Hindlimb muscle (tissue), 1 donor: ENCODE measurements at places on chromosomes 4 and X.

DNA sequence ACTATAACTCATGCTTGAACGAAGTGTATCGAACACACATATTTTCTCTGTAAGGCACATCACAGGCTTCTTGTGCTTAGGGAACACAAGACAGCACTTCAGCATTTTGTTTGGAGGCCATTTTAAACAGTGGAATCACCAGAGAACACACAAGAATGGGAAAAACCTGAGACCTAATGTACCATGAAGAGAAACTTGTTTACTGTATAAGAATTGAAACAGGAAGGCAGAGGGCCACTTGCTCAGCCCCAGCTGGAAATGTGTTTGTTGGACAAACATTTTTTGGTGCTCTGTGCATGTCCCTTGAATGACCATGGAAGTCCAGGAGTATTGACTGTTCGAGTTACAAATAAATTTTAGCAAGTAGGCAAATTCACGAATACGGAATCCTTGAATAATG is 47.5 kb downstream of the RAPGEF2 start:
- no peak for DNase-seq

- no peak for DNase-seq
Observed at GRCh38 chrX:96835660-96836289, 47.9 kb upstream of the RPA4 start.

GRCh38 chr4:2928242-2929176 is 34.7 kb downstream of the NOP14 start:
- DNase-seq, result no peak

DNA sequence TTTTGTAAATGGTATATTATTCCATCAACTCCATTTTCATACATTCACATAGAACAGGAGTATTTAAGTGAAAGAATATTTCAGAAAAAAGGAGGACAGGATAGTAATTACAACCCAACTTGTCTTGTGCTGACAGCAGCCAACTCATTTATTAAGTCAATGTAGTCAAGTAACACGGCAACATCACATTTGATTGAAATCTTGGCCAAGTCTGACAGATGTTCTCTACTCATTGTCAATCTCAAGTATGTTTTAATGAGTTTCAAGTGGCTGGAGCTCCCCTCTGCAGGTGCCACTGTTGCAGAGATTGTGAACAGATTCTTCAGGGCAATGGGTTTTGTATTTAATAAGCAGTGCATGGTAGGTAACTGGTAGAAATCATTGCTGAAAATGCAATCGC is 332.5 kb downstream of the C4orf33 start:
- no peak for DNase-seq

DNA sequence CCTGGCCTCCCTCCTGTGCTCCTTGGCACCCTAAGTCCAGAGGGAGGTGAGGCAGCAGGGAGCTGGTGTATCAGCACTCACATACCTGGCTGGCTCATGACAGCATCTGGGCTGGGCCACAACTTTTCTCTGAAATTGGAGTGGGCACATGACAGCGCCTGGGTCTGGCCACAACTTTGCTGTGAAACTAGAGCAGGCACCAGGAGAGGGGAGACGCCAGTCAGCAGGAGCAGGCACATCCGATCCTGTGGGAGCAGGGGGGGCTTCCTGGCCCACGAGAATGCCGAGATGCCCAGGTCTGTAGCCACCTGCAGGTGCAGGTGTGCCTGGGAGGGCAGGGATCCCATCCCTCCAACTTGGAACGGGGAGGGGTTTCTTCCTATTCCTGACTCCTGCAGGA is 69.7 kb upstream of the PPP3CA start:
- no peak for DNase-seq

DNA sequence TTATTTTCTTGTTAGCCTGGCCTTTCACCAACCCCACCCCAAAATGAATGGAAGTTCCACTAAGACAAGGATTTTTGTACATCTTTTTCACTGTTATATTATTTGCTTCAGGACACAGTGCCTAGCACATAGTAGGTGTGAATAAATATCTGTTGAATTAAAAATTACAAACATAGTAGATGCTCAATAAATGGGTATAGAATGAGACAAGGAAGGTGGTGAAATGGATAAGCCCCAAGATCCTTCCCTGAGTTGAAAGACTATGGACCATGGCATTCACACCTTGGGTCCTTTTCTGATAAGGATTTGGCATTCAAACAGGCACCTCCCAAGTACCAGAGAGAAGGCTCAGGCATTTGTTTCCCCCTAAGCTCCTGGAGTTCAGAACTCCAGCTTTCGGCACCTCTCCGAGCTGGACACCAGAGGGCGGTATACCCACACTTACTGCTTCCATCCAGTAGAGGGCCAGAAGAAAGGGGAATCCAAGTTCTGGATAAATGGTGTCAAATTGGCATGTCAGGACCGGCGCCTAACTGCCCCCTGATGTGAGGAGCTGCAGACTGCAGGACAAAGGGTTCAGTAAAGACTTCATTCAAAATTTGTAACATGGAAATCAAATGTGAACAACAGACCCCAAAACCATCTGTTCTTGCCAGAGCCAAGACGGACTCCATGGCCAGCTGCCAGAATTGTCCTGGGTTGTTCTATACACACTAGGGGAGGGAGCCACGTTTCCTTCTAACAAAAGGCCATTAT is 193.0 kb downstream of the GPC3 start:
- peak; percentile 65 for DNase-seq

GRCh38 chrX:109448282-109448938 is 33.5 kb downstream of the GUCY2F start:
- DNase-seq, result no peak

DNA sequence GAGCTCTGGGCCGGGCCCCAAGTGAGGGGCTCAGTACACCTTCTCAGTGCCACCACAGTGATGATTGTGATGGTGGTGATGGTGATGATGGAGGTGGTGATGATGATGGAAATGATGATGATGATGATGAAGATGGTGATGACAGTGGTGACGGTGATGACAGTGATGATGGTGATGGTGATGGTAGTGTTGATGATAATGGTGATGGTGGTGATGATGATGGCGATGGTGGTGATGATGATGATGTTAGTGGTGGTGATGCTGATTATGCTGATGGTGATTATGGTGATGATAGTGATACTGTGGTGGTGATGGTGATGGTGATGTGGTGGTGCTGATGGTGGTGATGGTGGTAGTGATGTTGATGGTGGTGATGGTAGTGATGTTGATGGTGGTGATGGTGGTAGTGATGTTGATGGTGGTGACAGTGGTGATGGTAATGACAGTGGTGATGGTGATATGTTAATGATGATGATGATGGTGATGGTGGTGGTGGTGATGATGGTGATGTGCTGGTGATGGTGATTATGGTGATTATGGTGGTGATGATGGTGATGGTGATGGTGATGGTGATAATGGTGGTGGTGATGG is 29.9 kb downstream of the HMX1 start:
- DNase-seq, result no peak

DNA sequence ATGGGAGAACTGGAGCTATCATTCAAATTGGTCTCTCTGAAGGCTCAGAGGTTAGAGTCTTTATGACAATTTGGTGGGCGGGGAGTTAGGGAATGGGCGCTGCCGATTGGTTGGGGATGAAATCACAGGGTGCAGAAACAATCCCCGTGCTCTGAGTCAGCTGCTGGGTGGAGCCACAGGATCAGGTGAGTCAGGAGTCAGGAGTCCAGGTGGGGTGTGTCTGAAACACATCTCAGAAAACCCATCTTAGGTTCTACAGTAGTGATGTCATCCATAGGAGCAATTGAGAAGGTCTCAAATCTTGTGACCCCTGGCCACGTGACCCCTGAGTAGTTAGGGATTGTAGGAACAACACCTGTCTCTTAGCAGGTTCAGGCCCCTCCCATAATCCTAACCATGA is 41.6 kb upstream of the TLR3 start:
- no peak for DNase-seq

DNA sequence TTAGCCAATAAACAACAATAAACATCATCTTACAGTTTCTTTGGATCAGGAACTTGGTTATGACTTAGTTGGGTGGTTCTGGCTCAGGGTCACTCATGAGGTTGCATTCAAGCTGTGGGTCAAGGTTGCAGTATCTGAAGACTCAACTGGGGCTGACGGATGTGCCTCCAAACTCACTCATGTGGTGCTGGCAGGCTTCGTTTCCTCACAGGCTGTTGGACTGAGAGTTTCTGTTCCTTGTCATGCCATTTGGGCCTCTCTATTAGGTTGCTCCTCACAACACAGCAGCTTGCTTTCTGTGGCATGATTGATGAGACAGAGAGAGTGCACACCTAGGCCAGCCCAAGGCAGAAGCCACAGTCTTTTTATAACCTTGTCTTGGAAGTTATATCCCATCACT is 20.7 kb downstream of the FRMPD3 start:
- DNase-seq, result no peak

GRCh38 chr4:116755051-116755450 is 330.3 kb downstream of the TRAM1L1 start:
- no peak for DNase-seq

GRCh38 chr4:81826335-81826734 is 354.6 kb upstream of the RASGEF1B start:
- no peak for DNase-seq

DNA sequence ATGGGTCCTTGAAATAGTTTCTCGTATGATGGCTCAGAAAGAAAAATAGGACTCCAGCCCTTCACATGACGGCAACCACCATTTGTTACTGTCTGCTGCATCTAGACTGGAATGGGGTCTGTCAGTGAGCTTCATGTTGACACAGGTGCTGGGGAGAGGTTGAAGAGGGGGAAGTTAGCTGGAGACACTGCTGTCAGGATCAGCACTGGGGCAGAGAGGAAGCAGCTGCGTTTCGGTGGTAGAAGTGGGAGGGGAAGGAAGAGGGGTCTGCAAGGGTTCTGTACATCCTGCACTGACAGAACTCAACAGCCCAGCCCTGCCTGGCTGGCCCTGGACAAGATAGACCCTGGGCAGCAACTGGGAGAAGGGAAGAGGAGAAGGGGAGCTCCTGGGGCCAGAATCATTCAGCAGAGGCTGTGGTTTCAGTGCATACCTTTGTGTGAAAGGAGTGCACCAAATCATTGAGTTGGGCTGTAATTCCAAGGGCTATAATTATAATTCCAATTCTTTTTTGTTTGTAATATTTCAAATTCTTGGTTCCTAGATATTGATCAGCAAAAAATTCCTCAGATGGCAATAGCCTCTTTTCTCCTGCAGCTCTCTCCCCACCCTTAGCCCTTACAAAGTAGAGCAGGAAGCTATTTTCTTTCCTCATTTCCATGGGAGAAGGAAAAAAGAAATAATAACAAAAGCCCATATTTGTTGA is 119.4 kb upstream of the C1GALT1C1 start:
- DNase-seq, result no peak

DNA sequence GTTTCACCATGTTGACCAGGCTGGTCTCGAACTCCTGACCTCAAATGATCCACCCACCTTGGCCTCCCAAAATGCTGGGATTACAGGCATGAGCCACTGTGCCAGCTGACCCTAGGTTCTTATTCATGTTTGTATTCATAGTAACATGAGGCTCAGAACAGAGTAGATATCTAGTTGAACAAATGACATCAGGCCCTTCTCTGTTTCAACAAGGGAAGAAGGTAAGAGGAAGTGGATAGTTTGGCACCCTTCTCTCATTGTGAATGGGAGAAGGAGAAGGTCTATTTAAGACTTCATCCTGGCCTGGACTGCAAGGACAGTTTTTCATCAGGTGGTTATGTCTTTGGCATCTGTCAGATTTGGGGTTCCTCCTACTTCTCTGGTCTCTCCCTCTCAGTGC is 13.8 kb downstream of the GJB1 start:
- no peak for DNase-seq

DNA sequence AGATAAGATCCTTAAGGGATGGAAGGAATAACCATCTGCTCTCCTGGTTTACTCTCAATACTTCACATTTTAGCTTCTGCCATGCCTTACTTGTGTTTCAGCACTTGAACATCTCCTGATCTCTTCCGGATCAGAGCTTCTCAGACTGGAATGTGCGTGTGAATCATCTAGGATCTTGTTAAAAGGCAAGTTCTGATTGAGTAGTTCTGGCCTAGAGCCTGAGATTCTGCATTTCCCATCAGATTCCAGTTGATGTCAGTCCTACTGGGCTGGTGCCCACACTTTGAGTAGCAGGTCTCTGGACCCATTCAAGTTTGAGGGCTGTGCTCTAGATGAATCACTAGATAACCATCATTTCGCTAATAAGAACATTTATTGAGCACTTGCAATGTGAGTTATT is 20.0 kb downstream of the NDP start:
- DNase-seq, result no peak

DNA sequence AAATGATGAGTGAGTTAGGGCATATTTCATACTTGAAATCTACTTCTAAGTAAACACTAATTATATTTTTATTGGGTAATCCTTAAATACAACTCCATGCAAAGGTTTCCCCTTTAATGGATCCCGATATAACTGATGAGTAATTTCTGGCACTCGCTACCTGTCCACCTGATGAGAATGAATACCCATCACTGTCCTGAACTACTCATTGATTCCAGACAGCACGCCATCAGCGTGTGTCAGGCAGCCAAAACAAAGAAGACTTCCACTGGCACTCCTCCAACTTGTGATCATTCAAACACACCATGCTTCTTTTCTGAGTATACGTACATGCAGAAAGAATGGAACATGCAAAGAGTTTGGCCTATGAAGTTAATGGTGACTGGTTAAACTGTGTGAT is 69.4 kb downstream of the HCCS start:
- DNase-seq, result no peak

DNA sequence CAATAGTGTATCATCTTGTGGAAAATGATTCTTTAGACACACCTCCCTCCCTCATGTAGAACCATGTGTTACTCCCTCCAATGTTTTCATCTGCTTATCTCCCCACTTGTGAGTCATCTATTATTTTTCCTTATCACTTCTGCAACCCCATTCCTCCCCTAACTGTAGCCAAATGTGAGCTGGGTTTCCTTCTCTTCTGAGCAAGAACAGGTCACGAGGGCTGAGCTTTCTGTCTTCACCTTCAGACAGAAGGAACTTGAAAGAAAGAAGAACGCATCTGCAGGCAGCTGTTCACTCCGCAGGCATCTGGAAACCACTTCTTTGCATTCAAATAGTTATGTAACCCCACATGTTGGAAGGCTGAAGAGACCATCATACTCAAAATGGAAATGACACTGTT is 1.8 kb downstream of the PPP1R2C start:
- no peak for DNase-seq

- DNase-seq, result no peak
Observed at GRCh38 chr4:52618795-52619590, 40.1 kb downstream of the USP46 start.

- DNase-seq, result no peak
Observed at GRCh38 chrX:55088795-55089489, at the start of gene PAGE2. Gene PAGE2, plus strand, starts transcription at chrX:55089018. Its CDS starts 1,003 bp downstream, at chrX:55090021.
